ENCODE measurements at places on chromosomes 12 and 14.

- DNase-seq = no peak
Measured at GRCh38 chr14:57797160-57797559, 68.7 kb downstream of the SLC35F4 start.

- no peak for DNase-seq
Measured at GRCh38 chr12:47824198-47824597, 4.5 kb upstream of the HDAC7 start.

DNA sequence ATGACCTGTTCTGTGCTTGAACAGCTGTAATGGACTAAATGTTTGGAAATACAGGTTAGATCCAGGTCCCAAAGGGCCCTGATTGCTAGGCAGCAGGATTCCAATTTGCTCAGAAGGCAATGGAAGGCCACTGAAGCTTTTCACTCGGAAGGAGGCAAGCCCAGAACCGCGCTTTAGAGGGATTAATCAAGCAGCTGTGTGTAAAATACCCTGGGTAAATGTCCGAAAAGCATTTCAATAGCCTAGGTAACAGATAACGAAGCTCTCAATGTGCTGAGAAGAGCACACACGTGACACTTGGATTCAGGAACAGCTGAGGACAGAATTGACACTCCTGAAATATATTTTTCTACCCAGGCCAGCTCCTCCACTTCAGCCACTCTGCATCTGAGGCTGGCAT is 436.1 kb downstream of the TMEM132D start:
- no peak for DNase-seq

DNA sequence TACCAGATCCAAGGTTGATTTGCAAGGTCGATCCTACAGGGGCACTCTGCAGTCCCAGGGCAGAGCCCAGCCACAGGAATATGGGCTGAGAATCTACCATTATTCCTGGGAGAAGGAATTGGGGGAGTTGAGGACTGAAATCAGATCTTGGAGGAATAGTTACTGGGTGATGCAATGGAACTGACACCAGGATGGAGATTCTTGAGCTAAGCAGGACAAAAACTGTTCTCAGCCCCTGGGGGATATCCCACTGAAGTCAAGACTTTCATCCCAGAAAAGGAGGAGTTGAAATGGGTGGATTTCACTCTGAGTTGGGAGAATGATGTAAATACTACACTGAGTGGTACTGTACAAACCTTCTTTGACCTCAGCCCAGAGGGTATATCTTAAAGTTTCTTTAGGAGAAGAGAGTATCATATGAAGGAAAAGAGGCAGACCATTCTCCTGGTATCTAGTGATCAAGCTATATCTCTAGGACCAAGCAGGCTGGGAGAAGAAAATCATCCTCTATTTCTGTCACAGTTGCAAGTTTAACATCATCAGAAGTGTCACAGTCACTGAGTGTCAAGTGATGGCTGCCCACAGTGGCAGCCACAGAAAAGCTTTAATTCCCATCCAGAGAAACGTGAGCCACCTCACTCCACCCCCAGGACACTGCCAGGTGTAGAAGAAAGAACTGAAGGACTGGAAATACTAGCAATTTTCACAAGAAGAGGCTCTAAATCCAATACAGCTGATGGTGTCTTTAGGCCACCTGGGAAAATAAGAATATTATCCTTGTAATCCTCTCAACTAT is 181.9 kb downstream of the NUAK1 start:
- no peak for DNase-seq

- no peak for DNase-seq
Measured at GRCh38 chr14:56153267-56153666, 35.1 kb downstream of the PELI2 start.

DNA sequence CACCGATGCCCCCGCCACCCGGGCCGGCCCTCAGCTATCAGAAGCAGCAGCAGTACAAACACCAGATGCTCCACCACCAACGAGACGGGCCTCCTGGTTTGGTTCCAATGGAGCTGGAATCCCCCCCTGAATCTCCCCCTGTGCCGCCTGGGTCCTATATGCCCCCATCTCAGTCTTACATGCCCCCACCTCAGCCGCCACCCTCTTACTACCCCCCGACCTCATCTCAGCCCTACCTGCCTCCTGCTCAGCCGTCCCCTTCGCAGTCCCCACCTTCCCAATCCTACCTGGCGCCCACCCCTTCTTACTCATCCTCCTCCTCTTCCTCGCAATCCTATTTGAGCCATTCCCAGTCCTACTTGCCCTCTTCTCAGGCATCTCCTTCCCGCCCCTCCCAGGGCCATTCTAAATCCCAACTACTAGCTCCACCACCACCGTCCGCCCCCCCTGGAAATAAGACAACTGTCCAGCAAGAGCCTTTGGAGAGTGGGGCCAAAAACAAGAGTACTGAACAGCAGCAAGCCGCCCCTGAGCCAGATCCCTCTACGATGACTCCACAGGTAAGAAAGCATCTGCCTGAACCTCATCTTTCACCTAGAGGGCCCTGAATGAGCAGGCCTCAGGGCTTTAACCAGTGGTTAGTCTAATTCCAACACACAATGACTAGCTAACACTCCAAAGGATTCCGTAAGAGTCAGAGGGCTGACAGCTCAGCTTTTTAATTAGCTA is 851 bp downstream of the YLPM1 start:
- no peak for DNase-seq

- DNase-seq = no peak
Measured at GRCh38 chr12:98651328-98651727, 6.2 kb downstream of the APAF1 start.

DNA sequence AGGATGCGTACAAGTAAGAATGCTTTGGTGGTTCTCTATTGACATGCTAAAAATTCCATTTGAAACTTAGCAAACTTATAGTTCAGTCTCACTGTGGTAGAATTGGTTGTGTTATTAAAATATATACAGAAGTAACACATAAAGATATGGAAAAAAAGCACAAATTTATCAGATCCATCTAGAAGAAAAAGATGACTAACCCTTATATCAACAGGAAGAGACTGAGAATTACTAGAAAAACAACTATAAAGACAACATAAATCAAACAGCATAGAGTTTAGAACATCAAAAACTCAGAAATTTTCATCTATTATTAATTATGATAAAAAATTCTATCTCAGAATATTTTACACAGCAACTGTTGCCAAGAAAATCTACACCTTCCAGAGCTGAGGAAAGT is 491.0 kb downstream of the ETNK1 start:
- DNase-seq = no peak

GRCh38 chr14:21263284-21264024 is 5.8 kb downstream of the HNRNPC start:
- peak; percentile 20 for DNase-seq

GRCh38 chr12:46456356-46457334 is 84.1 kb upstream of the SLC38A2 start:
- DNase-seq = peak; percentile 40

GRCh38 chr12:32036477-32037263 is 70.0 kb upstream of the BICD1 start:
- no peak for DNase-seq

GRCh38 chr12:98893126-98893674 is 248.1 kb downstream of the APAF1 start:
- peak; percentile 8 for DNase-seq

Data from A172 (cell line).